Hepatocyte (in vitro differentiated cells): ENCODE measurements at places on chromosomes 11 and 22.

GRCh38 chr11:34405079-34405858 is 33.5 kb upstream of the CAT start:
- DNase-seq = no peak

GRCh38 chr11:14361951-14362350 is 3.0 kb upstream of the RRAS2 start:
- no peak for DNase-seq

DNA sequence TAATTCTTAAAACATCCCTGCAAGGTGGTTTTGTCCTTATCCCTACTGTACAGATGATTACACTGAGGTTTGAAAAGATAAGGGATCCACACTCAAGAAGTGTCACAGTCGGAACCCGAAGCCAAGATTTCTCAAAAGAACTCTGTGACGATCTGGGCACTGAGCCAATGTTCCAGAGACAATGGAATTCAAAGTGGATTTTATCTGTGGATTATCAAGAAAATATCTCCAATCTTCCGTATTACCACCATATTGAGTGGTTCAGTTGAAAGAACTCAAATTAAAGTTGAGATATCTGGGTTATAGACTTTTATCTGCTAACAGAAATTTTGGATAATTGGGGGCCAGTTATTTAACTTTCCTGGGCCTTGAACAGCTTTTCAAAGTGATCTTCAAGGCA is 100.0 kb upstream of the GRAMD1B start:
- DNase-seq = no peak

DNA sequence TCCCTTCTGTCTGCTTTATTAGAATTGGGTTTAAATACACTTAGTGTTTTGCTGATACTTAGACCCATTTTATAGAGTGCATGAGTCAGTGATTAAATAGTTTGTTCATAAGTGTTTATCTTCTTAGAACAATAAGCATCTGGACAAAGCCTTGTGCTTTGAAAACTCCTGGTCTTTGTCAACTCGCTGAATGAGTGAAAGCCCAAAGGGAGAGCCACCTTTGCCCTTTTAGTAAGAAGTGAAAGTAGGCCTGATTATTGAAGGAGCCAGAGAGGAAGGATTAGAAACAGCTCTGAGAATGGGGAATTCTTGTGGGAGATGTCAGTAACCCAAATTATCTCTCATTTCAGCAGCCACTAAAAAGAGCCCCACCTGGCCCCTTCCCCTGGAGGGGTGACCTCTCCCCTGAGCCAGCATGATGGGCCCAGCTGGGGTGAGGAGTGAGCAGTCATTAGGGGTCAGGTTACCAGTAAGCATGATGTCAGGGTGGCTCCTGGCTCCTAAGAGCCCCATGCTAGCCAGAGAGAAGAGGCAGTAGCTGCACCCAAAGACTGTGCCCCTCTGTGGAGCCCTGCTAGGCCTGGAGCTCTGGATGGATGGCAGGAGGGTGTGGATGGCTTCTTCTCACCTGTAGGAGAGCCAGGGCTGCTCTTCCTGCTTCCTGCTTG is 125.1 kb upstream of the E2F8 start:
- DNase-seq = no peak

DNA sequence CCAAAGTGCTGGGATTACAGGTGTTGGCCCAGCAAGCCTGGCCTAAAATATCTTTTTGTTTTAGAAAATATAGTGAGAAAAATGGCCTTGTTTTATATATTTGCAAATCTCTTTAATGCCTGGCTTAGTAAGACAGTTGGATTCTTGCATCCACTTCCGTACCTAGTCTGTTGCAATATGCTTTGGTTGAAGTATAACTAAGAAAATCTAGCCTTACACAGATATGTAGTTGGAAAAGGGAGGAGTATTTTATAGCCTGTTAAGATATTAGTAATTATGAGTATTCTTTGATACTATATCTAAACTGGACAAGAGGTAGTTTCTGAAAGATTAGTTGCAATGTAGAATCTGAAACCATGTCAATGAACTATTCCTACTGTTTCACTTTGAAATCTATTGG is 65.1 kb downstream of the ZNRF3 start:
- no peak for DNase-seq

DNA sequence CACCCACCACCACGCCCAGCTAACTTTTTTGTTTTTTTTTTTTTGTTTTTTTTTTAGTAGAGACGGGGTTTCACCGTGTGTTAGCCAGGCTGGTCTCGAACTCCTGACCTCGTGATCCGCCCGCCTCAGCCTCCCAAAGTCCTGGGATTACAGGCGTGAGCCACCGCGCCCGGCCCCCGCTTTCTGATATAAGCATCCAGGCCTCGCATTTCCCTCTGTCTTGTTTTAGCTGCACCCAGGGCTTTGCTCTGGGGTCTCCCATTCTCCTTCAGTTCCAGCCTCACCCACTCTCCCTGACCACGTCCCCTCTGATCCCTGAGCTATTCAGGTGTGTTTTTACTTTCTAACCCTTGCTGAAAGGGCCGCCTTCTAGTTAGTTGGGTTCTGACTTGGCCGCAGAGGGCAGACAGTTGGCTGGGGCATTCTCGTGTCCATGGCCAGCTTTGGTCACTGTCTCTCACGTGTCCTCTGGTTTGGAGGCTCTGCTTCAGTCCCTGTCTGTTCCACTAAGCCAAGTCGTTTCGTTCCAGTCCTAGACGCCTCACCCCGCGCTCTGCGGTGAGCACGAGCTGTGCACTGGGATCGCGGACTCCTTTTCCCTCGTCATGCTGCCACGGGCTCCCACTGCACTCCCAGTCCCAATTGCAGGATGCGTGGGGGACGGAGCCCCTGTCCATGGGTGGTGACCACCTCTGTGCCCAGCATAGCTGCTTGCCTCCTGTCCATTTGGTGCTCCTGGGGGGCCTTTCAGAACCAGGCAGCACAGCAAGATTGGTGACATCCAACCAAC is 6.0 kb upstream of the TNNT3 start:
- DNase-seq = no peak

DNA sequence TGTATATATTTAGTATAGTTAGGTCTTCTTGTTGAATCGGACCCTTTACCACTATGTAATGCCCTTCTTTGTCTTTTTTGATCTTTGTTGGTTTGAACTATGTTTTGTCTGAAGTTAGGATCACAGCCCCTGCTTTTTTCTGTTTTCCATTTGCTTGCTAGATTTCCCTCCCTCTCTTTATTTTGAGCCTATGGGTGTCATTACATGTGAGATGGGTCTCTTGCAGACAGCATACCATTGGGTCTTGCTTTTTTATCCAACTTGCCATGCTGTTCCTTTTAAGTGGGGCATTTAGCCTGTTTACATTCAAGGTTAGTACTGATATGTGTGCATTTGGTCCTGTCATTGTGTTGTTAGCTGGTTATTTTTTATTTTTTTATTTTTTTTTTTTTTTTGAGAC is 224.6 kb downstream of the INSC start:
- no peak for DNase-seq

- no peak for DNase-seq
Measured at GRCh38 chr11:11413776-11414175, 60.7 kb upstream of the CSNK2A3 start.

- DNase-seq = no peak
Measured at GRCh38 chr22:47119181-47119580, 356.7 kb downstream of the TBC1D22A start.

- DNase-seq = peak; percentile 29
Measured at GRCh38 chr22:19287889-19288288, 3.6 kb downstream of the CLTCL1 start.

DNA sequence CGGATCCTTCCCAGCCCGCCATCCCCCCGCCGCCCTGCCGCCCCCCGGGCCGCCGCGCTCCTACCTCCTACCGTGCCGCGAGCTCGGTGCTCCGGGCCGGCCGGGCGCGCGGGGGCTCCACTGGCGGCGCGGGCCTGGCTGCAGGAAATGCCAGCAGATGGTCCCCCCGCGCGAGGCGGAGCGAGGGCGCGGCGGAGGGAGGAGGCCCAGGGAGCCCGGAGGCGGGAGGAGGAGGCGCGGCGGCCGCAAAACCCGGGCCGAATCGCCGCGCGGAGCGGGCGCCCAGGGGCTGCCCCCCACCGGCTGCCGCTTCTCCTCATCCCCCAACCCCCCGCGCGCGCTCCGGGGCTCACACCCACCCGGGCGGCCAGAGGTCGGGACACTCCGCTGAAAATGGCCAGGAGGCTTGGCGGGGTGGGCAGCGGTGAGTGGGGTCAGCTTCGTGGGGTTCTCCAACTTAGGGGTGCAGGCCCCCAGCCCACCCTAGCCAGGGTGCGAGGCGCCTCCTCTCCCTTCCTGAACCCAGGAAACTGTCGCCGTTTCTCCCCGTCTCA is at the start of gene OSBPL5:
TSS of gene OSBPL5 (minus strand) at position 159 of the 554 bp plus-strand sequence. CDS start 36,162 bp downstream, outside the sequence.
- DNase-seq = peak; percentile 83

GRCh38 chr11:82080160-82080559 is 653.5 kb downstream of the FAM181B start:
- DNase-seq = no peak

- DNase-seq = peak; percentile 71
Measured at GRCh38 chr11:73143126-73143838, 1.2 kb upstream of the FCHSD2 start.

GRCh38 chr11:18927550-18928322 is 11.5 kb downstream of the MRGPRX1 start:
- DNase-seq = no peak

- DNase-seq = no peak
Measured at GRCh38 chr11:132993991-132994502, 538.3 kb downstream of the OPCML start.

DNA sequence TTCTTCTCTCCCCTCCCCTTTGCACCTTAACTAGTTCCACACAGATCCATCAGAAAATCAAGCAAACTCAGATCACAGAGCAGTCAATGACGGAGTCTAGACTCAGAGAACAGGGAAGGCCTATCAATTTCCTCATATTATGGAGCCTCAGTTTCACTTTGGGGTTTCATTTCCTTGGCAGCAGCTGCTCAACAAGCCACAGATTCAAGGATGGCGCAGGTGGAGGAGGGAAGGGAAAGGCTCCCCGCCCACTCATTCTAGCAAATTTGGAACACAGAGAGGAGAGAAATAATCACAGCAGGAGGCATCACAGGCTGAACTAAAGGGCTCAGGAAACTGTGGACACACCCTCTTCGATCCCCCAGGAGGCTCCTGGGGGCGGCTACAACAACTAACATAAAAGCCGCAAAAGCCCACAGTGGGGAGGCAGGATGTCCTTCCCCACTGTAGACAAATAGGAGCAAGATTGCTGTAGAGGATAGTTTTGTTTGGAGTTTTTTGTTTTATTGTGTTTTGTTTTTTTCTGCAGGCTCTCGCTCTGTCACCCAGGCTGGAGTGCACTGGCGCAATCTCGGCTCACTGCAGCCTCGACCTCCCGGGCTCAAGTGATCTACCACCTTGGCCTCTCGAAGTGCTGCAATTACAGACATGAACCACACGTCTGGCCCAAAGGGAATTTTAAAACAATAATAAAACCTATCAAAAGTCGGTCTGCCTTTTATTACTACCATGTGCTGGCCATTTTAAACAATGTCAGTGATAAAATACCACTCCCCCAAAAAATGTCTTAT is 3.4 kb downstream of the PLAAT3 start:
- no peak for DNase-seq

GRCh38 chr22:18148293-18148965 is 1.5 kb upstream of the USP18 start:
- peak; percentile 19 for DNase-seq

DNA sequence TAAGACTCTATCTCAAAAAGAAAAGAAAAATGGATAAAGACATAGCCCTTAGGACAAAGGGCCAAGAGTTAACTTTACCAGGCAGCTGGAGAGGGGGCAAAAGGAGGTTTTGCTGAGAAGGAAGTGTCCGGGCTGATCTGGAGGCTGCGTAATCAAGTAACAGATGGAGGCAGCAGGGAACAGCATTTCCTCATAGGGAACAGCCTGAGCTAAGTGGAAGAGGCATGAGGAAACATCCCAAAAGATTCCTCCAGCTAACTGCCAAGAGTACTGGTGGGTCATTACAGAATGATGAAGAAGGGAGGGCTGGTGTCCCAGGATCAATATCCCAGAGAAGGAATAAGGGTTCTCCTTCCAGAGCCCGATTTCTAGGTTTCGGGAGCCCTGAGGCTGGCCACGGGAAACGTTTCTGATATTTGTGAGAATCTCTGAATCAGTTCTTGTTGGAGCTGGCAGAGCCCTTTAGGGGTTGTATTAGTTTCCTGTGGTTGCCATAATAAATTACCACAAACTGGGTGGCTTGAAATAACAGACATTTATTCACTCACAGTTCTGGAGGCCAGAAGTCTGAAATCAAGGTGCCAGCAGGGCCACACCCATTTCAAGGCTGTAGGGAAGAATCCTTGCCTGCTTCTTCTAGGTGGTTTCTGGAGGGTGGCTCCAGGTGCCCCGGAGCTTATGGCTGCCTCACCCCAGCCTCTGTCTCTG is 21.2 kb downstream of the LIF start:
- no peak for DNase-seq

GRCh38 chr11:18599739-18600230 is at the start of gene MISFA:
MISFA (plus strand) TSS chr11:18599789; CDS start chr11:18599929, 140 bp downstream.
- no peak for DNase-seq

DNA sequence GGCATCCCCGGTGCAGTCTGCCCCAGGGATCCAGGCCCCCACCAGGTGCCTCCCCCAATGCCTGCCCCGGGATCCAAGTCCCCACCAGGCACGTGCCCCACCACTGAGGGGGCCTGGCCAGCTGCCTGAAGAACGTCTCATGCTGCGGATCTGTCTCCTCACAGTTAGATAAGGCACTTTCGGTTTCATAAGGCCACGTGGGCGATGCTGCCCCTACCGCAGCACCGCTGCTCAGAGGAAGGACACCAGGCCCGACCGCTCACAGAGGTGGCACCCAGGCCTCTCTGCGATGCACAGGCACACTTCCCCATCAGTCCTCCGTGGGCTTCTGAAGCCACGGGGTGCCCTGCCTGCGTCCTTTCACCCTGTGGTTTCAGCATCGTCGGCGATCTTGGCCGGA is 68.1 kb upstream of the BID start:
- no peak for DNase-seq

DNA sequence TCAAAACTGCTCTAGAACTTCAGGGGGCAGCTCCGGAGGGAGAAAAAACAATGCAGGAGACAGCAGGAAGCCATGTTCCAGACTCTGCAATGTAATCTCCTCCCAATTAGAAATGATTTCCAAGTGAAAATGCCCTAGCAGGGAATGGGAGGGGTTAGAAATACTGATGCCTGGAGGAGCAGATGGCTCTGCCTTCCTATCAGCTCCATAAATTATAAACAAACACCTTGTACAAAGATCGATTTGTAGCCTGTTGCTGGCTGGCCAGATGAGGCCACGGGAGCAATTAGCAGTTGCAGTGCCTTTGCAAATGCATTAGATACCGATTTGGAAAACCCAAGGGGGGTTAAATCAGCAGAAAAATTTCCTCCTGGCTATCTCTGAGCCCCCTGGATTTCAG is 46.6 kb upstream of the CHRM4 start:
- no peak for DNase-seq

DNA sequence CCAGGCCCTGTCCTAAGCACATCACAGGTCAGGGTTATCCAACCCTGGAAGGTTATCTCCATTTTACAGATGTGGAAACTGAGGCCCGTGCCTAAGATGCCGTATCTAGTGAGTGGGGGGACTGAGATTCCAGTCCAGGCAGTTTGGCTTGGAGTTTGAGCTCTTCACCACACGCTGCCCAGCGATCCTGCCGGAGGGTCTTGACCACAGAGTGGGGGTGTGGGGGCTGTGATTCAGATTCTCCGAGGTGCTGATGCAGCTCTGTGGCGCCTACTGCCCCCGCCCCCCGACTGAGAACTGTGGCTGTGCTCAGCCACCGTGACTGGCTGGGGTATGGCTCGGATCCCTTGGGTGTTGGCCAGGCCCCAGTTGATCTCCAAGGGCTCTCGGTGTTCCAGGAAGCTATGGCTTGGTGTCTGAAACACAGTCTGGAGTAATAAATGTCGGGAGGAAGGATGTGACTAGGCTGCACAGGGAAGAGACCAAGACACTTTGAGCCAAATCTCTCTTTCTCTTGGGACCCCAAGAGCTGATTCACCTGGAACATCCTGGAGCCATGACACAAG is 60.6 kb upstream of the RASD2 start:
- no peak for DNase-seq

- DNase-seq = no peak
Measured at GRCh38 chr11:129109701-129110100, 82.4 kb downstream of the ARHGAP32 start.
